ENCODE measurements at places on chromosomes 5 and 9. TPM values are rescaled to one million over a fixed set of nuclear protein-coding genes. Genes with fewer than 3 reads are reported as not detected.

Gene HTR1A
- total RNA-seq: not detected

Gene CTSV
- total RNA-seq: 0.54 TPM

Gene BRD3
- 2.2 TPM for total RNA-seq

GRCh38 chr5:166926138-166926537 lies 1365.3 kb upstream of the WWC1 start:
- H3K4me1 ChIP-seq: no peaks in the 10 kb centered on the region
- H3K27me3 ChIP-seq: no peaks in the 10 kb centered on the region
- H3K4me3 ChIP-seq: no peak overlapping the region
- H3K27ac ChIP-seq: no peak overlapping the region

DNA sequence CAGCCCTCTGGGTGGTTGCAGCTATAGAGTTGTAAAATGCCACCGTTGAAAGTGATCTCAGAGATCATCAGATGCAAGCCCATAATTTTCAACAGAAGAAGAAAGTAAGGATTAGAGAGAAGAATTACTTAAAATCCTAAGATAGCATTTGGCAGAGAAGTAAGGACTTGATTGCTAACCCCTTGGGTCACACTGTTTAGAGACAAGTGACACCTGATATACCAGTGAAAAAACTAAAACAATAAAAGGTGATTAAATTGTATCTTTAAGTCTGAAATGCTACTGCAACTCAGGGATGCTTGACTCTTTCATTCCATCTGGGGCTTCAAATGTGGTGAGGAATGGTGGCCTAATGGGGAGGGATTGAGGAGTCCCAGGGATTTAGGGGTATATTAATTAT lies 280.9 kb upstream of the PANK3 start:
- no peaks in the 10 kb centered on the region for H3K27me3 ChIP-seq
- H3K4me1 ChIP-seq: no peaks in the 10 kb centered on the region
- H3K4me3 ChIP-seq: no peak overlapping the region
- no peak overlapping the region for H3K27ac ChIP-seq
- no peaks in the 10 kb centered on the region for H3K36me3 ChIP-seq

GRCh38 chr5:132500931-132501628 lies 10.5 kb upstream of the IRF1 start:
- H3K27me3 ChIP-seq: no peaks in the 10 kb centered on the region
- H3K27ac ChIP-seq: no peak overlapping the region
- peak; percentile 55 for DNase-seq
- H3K4me1 ChIP-seq: peaks cover 35% of the 10 kb centered on the region

DNA sequence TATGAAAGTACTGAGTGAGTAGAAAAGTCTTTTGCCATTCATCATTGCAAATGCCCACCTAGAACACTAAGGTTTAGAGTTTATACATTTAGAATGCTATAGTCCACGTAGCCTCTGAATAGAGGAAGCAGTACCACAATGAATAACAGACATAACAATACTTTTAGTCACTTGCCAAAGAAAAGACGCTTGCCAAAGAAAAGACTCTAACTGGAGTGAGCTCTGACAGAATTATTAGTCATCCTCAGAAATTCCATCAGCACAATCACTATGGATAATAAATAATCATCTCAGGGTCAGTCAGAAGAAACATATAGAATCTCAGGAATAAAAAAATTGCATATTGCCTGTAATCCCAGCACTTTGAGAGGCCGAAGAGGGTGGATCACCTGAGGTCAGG lies 168.5 kb upstream of the TARS1 start:
- no peak overlapping the region for H3K4me3 ChIP-seq
- H3K36me3 ChIP-seq: no peaks in the 10 kb centered on the region
- H3K27ac ChIP-seq: no peak overlapping the region
- peak; percentile 94 for DNase-seq
- peaks cover 9% of the 10 kb centered on the region for H3K4me1 ChIP-seq

DNA sequence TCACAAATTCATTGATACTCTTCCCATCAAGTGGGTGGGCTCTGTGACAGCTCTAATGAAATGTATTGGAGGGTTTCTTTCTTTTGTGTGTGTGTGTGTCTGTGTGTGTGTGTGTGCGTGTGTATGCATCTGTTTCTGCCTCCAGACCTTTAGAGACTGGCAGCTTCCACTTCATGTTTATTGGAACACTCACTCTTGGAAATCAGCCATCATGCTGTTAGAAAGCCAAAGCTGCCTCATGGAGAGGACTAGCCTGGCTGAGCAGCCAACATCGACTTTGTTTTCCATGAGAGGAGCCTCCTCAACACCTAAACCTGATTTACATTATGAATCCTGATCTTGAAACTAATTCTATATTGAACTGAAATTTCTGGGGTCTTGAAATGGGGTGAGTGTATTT lies 128.5 kb upstream of the FAM174A start:
- no peak overlapping the region for H3K4me3 ChIP-seq
- no peaks in the 10 kb centered on the region for H3K36me3 ChIP-seq
- H3K27me3 ChIP-seq: no peaks in the 10 kb centered on the region
- H3K27ac ChIP-seq: no peak overlapping the region

DNA sequence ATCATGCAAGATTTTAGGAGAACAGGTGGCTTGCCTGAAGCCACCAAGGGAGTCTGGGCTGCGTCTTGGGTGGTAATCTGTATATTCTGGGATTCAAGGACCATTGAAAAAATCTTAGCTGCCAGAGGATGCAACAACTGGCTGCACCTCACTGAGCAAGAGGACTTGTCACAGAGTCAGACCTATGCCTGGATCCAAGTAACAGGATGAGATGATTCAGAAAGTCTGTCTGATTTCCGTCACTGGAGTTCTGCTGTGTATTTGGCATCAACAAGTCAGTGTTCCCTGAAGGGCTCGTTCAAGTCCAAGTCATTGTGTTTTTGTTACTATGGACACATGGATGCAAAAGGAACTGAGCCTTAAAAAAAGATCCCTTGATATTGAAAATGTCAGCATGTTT lies 37.8 kb upstream of the CARTPT start:
- peaks cover 17% of the 10 kb centered on the region for H3K27me3 ChIP-seq
- DNase-seq: no peak
- H3K4me1 ChIP-seq: no peaks in the 10 kb centered on the region

DNA sequence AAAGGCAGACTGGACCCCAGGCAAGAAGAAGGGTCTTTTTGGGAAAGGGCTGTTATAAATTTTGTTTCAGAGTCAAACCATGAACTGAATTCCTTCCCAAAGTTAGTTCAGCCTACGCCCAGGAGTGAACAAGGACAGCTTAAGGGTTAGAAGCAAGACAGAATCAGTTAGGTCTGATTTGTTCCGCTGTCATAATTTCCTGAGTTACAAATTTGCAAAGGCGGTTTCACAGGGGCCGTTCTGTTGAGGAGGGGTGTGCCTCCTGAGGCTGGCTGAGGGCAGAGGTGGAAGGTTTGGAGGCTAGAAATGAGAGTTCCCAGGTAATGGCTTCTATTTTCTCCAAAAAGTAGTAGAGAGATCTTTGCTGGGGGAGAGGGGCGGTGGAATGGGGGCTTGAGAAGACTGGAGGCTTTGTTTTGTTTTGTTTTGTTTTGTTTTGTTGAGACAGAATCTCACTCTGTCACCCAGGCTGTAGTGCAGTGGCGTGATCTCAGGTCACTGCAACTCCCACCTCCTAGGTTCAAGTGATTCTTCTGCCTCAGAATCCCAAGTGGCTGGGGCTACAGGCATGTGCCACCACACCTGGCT lies 4.1 kb upstream of the CERCAM start:
- H3K27ac ChIP-seq: no peak overlapping the region
- no peaks in the 10 kb centered on the region for H3K36me3 ChIP-seq
- no peak for DNase-seq
- peaks cover 5% of the 10 kb centered on the region for H3K4me1 ChIP-seq

GRCh38 chr5:143694357-143694756 lies 117.6 kb upstream of the HMHB1 start:
- H3K27ac ChIP-seq: no peak overlapping the region
- peaks cover 5% of the 10 kb centered on the region for H3K4me1 ChIP-seq
- H3K36me3 ChIP-seq: no peaks in the 10 kb centered on the region
- DNase-seq: no peak
- no peak overlapping the region for H3K4me3 ChIP-seq

DNA sequence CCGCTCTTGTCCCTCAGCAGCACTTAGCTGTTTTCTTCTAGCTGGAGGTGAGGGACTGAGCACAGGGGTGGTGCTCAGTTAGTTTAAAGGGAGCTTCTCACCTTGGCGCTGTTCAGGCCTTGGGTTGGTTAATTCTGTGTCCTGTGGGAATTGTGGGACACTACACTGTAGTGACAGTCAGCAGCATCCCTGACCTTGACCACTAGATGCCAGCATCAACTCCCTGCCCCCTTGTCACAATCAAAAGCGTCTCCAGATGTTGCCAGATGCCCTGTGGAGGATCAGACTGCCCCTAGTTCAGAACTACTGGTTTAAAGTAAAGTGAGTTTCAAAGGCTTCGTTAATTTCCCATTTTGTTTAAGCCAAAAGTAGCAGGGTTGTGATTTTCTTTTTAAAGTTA lies 65.5 kb upstream of the DMRT3 start:
- H3K4me1 ChIP-seq: no peaks in the 10 kb centered on the region
- no peak overlapping the region for H3K27ac ChIP-seq
- H3K4me3 ChIP-seq: no peak overlapping the region
- peaks cover 5% of the 10 kb centered on the region for H3K27me3 ChIP-seq
- DNase-seq: no peak

DNA sequence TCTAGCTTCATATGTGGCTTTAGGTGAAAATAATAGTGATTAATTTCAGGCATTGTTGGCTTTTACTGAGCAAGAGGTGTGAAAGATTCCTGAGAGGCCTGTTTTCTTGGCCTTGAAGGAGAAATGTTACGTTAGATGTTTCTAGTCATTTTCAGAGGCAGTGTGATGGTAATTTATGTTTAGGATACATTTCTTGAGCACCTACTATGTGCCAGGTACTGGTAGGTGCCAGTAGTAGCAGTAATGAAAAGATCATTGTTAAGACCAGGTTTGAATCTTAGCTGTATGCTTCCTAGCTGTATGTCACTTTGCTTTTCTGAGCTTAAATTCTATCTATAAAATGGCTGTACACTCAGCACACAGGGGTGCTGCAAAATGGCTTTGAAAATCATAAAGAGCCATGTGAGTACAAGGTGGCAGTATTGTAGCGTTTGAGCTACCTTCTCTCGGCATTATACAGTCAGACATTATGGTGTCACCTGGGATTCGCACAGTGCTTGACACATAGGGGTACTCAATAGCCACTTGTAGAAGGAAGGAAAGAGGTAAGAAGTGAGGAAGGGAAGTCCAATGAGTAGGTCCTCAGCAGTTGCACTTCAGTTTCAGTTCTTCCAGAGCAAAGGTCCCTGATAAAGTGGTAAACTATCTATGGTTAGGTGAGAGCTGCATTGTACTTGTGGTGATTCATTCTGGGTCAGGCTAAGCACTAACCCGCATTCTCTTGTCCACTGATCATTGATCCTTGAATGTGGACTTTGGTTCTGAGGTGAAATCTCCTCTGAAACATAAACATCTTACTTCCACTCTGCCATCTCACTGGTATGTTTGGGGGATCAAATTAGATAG lies 166.5 kb upstream of the NR3C1 start:
- H3K27me3 ChIP-seq: no peaks in the 10 kb centered on the region
- H3K4me3 ChIP-seq: no peak overlapping the region
- H3K4me1 ChIP-seq: no peaks in the 10 kb centered on the region
- H3K27ac ChIP-seq: no peak overlapping the region
- no peak for DNase-seq
- no peaks in the 10 kb centered on the region for H3K36me3 ChIP-seq

DNA sequence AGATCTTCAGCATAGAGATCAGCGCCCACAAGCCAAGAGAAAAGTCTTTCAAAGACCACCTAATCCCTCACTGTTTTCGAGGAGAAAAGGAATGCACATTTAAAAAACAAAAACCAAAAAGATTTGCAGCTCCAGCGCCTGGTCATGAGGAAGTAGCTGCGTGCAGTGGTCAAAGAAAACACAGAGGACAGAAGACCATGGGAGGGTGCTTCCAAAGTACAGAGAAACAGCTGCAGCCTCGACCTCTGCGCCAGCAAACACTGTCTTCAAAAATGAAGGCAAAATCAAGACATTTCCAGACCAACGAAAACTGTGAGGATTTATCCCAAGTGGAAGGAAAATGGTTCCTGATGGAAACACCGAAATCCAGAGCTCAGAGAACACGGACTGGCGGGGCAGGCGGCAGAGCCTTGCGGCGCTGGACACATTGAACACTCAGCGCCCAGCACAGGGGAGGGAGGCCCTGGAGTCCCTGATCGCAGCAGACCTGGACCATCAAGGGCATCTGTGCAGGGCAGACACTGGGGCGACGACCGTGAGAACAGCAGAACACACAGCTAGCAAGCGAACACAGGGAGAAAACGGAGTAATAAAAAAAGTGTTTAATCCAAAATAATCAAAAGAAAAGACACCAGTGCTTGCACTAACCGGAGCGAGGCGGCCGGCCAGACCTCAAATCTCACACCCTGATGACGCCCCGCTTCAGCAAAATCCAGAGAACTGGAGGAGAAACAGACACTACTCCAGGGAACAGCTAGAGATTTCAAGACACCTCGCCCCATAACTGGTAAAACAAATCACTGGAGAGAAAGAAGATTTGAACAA lies 12.6 kb upstream of the SLC12A7 start:
- DNase-seq: no peak
- no peaks in the 10 kb centered on the region for H3K36me3 ChIP-seq
- H3K4me3 ChIP-seq: no peak overlapping the region
- no peak overlapping the region for H3K27ac ChIP-seq

DNA sequence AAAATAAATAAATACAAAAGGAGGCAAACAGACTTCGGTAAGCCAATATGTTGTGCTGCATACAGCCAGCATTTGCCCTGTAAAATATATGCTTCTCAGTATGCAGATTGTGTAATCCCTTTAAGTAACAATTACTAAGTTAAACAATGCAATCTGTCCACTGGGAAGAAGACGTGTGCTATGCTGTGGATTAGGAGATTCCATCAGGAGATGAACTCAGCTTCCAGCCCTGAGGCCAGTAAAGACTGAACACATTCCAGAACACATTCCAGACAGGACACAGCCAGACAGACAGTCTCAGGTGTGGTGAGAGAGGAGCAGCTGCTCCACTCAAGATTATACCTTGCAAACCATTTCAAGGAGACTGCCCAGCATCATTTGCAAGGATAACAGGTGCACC lies 97.8 kb downstream of the MPDZ start:
- no peaks in the 10 kb centered on the region for H3K27me3 ChIP-seq
- H3K4me3 ChIP-seq: no peak overlapping the region
- peak; percentile 38 for DNase-seq
- no peaks in the 10 kb centered on the region for H3K36me3 ChIP-seq
- H3K27ac ChIP-seq: no peak overlapping the region
- H3K4me1 ChIP-seq: peaks cover 2% of the 10 kb centered on the region

DNA sequence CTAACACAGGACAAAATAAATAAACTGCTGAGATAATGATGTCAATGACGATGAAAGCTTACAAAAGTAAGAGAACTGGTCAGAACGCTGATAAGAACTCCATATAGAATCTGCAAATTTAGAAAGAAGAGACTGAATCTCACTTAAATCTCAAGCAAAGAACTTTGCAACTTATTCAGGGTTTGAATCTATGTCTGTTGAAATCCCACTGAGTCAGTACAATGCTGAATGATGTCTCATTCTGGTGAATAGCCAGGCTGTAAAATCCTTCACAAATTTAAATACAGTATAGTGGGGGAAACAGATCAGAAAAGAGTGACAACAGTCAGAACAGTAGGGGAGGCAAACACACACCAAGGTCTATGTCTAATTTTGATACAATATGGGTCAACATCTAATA lies 38.9 kb upstream of the NR3C1 start:
- H3K27me3 ChIP-seq: no peaks in the 10 kb centered on the region
- no peak overlapping the region for H3K4me3 ChIP-seq
- peak; percentile 71 for DNase-seq
- H3K27ac ChIP-seq: no peak overlapping the region

GRCh38 chr5:133520991-133521706 lies 91.2 kb downstream of the FSTL4 start:
- H3K27ac ChIP-seq: no peak overlapping the region
- DNase-seq: no peak
- no peak overlapping the region for H3K4me3 ChIP-seq
- peaks cover 14% of the 10 kb centered on the region for H3K27me3 ChIP-seq
